ENCODE measurements at places on chromosomes 6 and 20.

DNA sequence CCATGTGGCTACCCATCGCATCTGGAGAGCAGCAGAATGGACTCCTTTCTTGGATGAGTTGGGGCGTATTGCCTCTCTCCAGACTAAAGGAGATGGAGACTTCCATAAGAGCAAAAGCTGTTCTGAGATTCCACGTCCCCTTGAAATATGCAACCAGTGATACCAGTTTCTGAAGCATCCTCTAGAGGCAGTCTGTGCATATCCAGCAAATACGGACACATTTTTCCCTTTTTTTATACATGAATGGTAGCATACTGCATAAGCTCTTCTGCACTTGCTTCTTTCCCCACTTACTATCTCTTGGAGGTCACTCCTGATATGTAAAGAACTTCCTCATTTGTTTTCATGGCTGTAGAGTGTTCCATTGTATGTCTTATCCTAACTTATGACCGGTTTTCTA lies 34.6 kb downstream of the TAF8 start:
- DNase-seq = no peak

GRCh38 chr6:137423451-137424168 lies 70.6 kb downstream of the OLIG3 start:
- DNase-seq = no peak

GRCh38 chr6:39402239-39402751 lies 79.8 kb upstream of the KCNK16 start:
- peak; percentile 91 for DNase-seq

DNA sequence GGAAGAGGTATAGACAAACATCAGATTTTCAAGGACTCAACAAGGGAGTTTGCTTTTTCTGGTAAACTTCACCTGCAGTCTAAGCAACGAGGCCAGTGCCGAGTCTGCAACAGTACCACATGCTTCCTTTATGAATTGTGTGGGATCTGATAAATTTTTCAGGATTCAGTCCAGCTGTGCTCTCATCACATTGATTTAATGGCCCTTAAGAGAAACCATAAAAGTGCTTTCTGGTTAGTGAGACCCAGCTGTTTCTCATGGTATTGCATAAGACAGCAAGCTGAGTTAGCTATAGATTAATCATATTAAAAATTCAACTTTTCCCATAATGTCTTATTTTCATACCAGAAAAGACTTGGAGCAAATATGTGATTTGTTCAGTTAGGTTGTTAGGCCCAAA lies 291.4 kb downstream of the CENPW start:
- DNase-seq = no peak

DNA sequence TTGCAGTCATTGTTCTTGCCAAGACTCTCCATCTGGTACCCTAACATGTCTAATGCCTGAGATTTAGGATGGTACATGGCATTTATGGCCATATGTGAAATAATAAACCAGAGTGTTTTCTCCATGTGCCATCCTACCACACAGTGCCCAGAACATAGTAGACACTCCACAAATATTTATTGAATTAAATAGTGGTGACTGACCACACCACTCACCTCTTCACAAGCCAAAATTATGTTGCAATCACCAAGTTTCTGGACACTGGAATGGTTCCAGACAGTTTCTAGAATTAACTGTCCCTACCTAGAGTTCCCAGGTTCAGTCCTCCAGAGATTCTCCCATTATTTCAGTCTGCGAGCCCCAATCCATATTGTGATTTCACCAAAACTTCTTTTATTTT lies 427.3 kb downstream of the KIF16B start:
- no peak for DNase-seq

- no peak for DNase-seq
Observed at GRCh38 chr20:35511814-35512420, 17.5 kb downstream of the C20orf173 start.

- DNase-seq = no peak
Observed at GRCh38 chr20:41398408-41398807, 31.8 kb upstream of the EMILIN3 start.

- no peak for DNase-seq
Observed at GRCh38 chr6:47438481-47439347, 38.9 kb upstream of the CD2AP start.

Data from GM04503 (cell line).